Stromal cell of bone marrow (primary cell): ENCODE measurements at places on chromosomes 16 and 17.

GRCh38 chr16:84514874-84515835 lies 10.7 kb upstream of the MEAK7 start:
- no peak for DNase-seq

DNA sequence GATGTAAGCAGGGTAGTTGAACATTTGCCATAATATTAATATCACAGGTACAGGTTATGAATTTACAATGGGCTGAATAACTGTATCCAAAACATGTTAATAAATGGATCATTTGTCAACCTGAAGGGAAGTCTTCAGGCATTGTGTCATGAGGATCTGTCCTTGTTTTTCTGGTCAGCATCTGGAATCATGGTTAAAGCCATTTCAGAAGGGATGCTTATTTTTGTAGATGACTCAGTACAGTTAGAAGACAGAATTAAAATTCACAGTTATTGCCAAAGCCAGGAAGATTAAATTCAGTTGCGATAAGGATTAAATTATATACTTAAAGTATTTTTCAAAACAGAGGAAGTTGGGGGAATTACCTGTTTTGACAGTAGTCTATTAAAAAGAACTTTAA lies 8.0 kb downstream of the PSMD11 start:
- DNase-seq = no peak

GRCh38 chr17:82116246-82116645 lies 18.2 kb upstream of the FASN start:
- DNase-seq = no peak

GRCh38 chr16:30570636-30571444 lies 674 bp downstream of the ZNF688 start:
- DNase-seq = no peak

DNA sequence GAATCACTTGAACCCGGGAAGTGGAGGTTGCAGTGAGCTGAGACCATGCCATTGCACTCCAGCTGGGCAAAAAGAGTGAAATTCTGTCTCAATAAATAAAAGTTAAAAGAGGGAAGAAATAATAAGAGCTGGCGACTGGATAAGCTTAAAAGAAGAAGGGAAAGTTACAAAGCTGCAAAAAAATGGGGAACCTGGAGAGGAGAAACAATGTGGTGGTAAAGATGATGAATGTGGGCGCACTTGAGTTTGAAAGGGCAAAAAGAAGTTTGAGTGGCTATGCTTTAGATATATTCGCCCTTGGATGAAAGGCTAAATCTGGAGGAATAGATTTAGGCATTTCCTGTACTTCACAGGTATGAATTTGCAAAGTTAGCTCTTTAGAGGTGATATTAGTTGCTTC lies 53.0 kb upstream of the YPEL2 start:
- no peak for DNase-seq

- DNase-seq = no peak
Observed at GRCh38 chr16:1291576-1291974, 17.9 kb upstream of the UBE2I start.

DNA sequence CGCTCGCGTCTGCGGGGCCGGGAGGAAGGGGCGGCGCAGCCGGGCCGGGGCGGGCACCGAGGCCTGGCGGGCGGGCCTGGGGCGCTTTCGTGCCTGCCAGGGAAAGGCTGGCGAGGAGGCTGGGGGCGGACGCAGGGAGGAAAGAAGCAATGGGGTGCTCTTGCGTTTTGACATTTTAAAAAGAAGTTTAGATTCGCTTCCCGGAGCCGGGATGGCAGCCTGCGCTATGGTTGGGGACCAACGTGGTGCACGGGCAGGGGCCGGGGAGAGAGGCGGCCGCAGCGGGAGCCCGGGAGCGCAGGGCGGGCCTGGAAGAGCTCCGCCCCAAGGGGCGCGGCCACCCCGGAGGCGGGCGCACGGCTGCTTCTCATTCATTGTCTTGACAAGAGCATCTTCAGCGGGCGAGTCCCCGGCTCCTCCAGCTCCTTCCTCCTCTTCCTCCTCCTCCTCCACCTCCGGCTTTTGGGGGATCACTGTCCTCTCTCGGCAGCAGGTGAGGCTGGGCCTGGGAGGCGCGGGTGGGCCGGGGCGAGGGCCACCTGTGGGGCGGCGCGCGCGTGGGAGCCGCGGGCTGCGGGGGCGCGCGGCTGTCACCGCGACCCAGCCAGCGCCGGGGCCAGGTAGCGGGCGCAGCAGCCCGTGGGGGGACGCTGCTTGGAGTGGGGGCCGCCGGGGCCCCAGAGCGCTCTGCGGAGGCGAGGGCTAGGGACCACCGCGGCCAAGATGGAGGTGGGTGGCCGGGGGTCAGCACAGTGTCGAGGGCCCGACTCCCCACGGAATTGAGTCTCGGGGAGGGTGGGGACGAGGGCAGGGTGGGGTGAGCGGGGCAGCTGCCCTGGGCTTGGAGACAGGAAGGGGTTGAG lies at the start of gene CORO1A:
Gene CORO1A (plus strand): TSS at position 370 of the 863 bp plus-strand sequence. CDS start 1,608 bp downstream, outside the sequence.
- peak; percentile 49 for DNase-seq

DNA sequence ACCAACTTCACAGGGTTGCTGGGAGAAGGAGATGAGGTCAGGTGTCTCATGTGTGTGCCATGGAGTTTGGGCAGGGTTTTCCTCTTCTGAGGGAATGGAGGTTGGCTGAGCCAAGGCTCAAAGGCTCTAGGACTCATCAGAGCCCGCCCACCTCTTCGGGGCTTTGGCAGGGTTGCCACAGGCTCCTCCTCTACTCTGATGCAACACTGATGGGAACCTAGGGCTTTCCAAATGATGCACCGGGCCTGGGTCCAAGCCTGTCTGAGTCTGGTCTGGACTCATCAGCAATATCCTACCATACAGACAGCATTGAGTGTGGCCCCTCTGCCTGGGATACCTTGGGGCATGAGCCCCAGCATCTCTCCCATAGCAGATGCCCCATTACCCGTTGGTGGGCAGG lies 59.5 kb upstream of the LHX1 start:
- DNase-seq = no peak

- DNase-seq = no peak
Observed at GRCh38 chr16:81646561-81646960, 132.5 kb upstream of the PLCG2 start.

DNA sequence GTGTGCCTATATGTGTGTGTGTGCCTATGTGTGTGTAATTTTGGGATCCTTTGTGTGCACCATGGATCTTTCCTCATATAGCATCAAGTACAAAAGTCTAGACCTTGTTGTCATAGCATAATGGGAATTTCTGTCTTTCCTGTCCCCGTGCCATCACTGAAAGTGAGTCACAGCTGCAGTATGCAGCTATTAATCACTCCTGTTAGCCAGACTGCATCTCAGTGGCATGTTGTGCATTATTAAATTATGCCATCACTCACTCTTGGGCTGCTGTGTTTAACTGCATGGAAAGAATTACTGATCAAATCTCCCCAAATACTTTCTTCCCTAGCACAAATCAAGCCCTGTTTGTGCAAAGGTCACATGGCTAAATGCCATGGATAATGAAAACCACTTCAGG lies 92.4 kb downstream of the CBLN1 start:
- no peak for DNase-seq

GRCh38 chr16:78988361-78988969 lies 612.1 kb downstream of the MAF start:
- DNase-seq = no peak

DNA sequence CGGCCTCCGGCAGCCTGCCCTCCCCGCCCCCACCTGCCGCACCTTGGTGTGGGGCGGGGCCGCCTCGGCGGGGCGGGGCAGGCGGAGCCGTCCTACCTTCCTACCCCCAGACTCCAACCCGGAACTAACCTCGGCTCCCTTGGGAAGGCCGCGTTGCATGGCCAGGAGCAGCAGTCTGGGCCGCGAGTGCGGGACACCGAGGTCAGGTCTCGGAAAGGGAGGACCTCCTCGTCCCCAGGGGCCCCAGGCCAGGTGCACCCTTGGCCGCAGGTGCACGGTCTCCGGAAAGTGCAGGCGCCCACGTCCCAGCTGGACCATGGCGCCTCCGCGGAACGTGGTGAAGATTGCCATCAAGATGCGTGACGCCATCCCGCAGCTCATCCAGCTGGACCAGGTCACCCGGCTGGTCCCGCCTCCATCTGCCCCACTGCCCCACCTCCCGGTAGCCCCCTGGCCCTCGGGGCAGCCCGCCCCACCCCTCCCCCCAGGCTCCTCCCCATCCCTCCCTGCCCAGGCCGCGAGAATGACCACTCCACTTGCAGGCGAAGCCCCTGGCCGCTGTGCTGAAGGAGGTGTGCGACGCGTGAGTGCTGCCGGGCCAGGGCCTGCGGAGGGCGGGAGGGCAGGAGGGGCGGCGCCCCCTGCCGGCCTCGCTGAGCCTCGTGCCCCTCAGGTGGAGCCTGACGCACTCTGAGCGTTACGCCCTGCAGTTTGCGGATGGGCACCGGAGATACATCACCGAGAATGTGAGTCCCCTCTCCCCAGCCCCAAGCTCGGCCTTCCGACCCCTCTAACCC lies at the start of gene ELMO3:
Gene ELMO3 (plus strand): TSS at position 121 of the 797 bp plus-strand sequence. CDS start 196 bp downstream, at position 317.
- DNase-seq = no peak
